Esophagus squamous epithelium (tissue), 5 donors: ENCODE measurements at places on chromosomes 3 and 15. TPM values are rescaled to one million over a fixed set of nuclear protein-coding genes. Genes with fewer than 3 reads are reported as not detected.

DNA sequence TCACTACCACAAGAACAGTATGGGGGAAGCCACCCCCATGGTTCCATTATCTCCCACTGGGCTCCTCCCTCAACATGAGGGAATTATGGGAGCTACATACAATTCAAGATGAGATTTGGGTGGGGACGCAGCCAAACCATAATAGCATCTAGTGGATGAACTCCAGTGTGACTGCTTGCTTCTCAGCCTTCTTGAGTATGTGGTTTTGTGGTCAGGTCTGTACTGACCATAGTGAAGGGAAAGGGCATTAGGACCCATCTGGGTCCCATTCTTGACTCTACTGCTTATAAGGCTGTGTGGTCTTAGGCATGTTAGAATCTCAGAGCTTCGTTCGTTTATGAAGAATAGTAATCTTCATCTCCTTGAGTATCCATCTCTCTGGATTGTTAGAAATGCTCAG is 81.4 kb downstream of the CGNL1 start:
- DNase-seq: no peak

The MLH1 gene
- total RNA-seq: 31.7 TPM

GRCh38 chr15:79307251-79307650 is 3.7 kb upstream of the TMED3 start:
- DNase-seq: no peak

- no peak for DNase-seq
These were observed at the start of gene ZPLD1 for GRCh38 chr3:102434715-102435114. Gene ZPLD1, plus strand, starts transcription at chr3:102435015. Its CDS starts 3,473 bp downstream, at chr3:102438488.

The GOLGA8G gene
- not detected for total RNA-seq
